HFF-Myc (cell line): ENCODE measurements at places on chromosomes 5 and 9.

GRCh38 chr9:101457003-101457402 lies 21.4 kb upstream of the ALDOB start:
- DNase-seq: no peak

- DNase-seq: no peak
These were observed 419.6 kb downstream of the DNAH5 start for GRCh38 chr5:13524936-13525335.

GRCh38 chr5:176743136-176743861 lies 67.1 kb upstream of the UNC5A start:
- no peak for DNase-seq

DNA sequence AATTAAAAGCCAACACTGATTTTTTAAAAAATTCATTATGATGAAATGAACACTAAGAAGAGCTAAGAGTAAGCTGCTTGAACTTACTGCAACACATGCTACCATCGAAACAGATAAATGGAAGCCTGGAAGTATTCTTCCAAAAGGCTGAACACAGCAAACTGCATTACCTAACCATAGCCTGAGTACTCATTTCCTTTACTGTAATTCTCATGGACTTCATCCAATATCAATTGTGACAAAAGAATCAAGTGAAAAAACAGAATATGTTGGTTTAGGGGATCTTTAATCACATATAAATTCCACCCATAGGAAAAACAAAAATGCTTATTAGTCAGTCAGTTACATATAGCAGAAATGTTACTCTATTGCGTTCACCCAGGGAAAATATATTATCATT lies 68.5 kb downstream of the DROSHA start:
- DNase-seq: no peak

GRCh38 chr9:38004809-38005560 lies 64.0 kb downstream of the SHB start:
- DNase-seq: no peak

DNA sequence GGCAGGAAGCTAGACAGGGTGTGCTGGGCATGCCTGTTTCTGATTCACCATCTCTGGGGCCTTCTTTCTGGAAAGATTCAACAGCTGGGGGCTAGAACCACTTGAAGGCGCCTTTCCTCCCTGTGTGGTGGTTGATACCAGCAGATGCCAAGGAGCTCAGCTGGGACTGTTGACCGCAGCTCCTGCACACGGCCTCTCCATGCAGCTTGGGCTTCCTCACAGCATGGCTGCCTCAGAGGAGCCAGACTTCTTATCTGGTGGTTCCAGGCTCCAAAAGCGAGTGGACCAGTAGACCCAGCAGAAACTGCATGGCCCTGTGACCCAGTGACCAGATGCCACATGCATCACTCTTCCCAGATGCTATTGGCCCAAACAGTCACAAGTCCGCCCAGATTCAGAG lies 74.7 kb upstream of the COL5A1 start:
- no peak for DNase-seq

GRCh38 chr9:115277301-115277700 lies 159.3 kb upstream of the TNC start:
- DNase-seq: no peak
